ENCODE measurements at places on chromosomes 7 and 10.

- no peak for DNase-seq
Observed at GRCh38 chr7:131218727-131219128, 108.9 kb upstream of the MKLN1 start.

DNA sequence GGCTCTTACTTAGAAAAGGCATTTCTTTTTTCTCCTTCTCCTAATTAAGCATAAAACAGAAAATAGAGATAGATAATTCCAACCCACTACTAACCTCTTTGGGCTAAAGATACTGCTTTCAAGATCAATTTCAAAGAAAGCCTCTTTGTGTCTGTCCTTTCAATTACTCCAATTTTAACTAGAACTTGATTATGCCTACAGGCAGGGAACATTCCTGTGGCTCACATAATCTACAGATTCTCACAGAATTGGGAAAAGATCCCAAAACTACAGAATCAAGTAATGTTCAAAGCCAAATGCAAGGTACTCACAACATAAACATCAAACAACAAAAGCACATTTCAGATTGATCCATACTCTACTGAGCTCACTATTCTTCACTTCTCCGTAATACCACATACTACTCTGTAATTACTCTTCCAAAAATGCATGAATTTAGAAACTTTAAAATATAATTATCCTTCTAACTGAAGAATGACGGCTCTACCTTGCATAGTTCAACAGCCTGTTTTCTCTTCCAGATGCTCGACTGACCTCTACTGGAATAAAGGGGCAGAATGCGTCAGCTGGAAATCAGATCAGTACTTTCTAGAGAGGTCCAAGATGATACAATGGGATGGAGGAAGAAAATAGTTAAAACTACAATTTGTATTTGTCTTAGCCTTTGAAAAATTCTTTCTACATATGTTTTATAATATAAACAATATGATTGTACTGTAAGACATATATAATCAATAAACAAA is 3.9 kb downstream of the MTERF1 start:
- DNase-seq = no peak

DNA sequence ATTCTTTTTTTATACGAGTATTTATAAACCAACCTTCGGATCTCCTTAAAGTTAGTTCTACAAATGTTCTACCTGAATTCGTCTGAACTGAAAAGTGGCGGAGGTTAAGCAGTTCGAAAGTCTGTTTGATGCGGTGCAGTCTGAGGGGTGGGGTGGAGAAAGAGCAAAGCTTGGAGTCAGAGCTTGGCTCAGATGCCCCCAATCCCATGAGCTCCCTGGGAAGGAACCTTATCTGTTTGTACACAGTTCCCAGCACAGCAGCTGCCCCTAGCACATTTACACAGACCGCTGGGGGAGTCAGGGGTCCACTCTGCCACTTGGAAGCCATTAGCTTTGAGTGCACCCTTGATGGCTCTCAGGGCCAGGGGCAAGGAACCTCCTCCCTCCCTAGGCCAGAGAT is 30.8 kb downstream of the CPXM2 start:
- no peak for DNase-seq

DNA sequence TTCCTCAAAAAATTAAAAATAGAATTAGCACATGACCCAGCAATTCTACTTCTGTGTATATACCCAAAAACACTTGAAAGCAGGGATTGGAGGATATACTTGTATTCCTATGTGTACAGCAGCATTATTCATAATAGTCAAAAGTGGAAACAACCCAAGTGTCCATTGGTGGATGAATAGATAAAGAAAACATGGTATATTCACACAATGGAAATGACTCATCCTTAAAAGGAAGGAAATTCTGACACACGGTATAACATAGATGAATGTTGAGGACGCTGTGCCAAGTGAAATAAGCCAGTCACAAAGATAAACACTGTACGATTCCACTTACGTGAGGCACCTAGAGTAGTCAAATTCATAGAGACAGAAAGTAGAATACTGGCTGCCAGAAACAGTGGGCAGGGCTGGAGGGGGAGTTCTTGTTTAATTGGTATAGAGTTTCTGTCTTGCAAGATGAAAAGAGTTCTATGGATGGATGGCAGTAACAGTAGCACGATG is 26.6 kb upstream of the KAT6B start:
- DNase-seq = no peak

- no peak for DNase-seq
Observed at GRCh38 chr7:154844499-154844898, 158.4 kb downstream of the PAXIP1 start.

DNA sequence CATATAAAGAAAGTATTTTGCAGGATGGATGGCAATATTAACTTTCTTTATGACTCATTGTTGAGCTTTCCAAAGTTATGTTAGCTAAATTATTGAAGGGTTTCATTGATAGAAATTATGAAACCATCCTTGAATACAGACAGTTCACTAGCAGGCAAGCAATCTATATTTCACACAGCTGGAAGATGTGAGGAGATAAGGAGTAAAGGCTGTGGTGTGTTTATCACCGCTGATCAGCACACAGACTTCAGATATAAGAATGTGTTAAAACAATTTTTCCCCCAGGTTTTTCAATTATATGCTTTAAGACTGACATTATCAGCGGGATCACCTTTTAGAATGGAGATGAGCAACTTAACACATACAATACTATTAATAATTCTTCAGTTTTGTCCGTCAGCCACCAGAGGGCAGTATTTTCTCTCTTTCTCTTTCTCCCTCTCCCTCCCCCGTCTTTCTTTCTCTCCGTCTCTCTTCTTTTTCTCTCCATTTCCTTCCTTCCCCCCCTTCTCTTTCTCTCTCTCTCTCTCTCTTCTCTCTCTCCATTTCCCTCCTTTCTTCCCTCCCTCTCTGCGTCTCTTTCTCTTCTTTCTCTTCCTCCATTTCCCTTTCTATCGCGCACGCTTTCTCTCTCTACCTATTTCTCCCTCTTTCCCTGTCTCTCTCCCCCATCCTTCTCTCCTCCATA is 62.9 kb upstream of the FAM171A1 start:
- DNase-seq = peak; percentile 75

DNA sequence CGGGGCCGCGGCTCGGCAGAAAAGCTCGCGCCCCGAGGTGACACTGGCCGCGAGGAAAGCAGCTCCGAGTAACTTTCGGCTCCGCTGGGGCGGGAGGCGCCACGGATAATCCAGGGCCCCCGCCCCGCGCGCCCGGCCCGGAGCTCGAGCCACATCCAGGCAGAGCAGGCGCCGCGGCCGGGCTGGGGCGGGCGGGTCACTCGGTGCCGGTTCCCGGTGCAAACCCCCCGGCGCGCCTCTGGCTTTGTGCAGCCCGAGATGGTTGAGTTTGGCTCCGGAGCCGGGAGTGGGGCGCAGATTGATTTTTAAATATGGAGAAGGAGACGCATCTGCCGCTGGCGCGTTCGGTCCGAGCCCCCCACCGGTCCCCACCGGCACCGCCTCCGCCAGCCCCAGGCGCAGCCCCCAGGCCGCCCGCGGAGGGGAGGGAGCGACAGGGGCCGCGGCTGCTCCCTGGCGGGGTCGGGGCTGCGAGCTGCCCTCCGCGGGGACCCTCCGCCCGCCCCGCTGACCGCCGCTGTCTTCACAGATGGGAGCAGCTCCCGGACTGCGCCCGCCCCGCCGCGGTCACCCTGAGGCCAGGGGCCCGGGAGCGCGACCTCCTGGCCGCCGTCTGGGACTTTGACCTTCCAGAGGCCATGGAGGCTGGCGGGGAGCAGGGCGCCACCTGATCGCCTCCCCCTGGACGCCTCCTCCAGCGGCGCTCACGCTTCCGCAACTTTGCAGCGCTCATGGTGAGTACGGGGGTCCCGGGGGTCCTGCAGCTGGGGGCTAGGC is 643 bp downstream of the ADGRA1 start:
- no peak for DNase-seq

DNA sequence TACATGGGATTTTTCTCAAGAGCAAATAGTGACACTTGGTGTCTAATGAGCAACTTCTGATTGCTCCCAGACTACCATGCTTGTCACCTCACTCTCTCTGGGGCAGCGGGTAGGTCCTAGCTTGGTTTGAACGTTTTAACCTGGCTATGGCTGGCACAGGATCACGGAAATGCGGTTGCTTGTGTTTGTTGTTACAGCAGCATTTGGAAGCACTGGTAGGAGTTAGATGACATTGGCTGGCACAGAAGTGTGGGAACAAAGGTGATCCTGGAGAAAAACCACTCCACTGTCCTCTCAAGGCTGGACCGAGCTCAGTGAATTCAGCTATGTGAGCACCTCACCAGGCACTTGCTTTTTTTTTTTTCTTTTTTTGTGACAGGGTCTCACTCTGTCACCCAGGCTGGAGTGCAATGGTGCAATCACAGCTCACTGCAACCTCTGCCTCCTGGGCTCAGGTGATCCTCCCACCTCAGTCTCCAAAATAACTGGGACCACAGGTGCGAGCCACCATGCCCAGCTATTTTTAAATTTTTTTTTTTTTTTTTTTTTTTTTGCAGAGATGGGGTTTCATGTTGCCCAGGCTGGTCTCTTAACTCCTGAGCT is 3.5 kb upstream of the PFKFB3 start:
- no peak for DNase-seq

DNA sequence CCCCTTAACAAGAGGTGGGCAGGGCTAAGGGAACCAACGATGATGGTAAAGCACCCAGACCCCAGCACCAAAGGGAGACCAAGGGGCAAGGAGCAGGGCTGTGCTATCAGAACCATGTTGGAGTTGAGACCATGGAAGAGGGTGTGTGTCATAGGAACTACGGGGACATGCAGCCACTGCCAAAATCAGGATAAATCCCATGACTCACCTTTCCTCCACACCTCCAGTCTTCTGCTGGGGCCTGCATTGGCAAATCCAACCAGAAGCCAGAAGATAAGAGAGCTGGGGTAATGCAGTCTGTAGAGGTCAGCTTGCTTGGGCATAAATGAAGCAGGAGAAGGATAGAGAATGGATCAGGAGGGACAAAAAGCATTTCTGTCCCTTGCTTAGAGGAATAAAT is 42.7 kb upstream of the SMARCD3 start:
- DNase-seq = no peak

GRCh38 chr7:44071726-44072363 is 6.5 kb upstream of the PGAM2 start:
- no peak for DNase-seq

GRCh38 chr7:112370436-112370835 is 79.8 kb upstream of the IFRD1 start:
- no peak for DNase-seq

GRCh38 chr7:31051598-31052486 is at the start of gene ADCYAP1R1:
Gene ADCYAP1R1, plus strand, starts transcription at chr7:31052308. Its CDS starts 10,957 bp downstream, at chr7:31063265.
- DNase-seq = no peak

DNA sequence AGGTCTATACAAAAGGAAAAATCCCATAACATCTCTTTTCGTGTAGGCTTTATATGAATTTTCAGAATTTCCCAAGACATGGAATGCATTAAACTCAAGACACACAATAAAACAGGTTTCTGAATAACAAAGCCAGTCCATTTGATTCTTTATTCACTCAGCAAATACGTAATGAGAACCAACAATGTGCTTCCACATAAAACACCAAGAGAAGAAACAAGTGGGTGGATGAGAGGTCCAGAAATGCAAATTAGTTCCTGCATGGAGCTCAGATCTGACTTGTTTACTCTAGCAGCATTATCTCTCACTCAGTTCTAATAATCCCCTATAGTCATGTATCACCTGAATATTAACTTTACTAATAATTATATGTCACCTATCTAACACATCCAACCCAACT is 249.5 kb downstream of the LRRTM3 start:
- DNase-seq = no peak

GRCh38 chr7:22387583-22387982 is 30.6 kb upstream of the RAPGEF5 start:
- DNase-seq = no peak

DNA sequence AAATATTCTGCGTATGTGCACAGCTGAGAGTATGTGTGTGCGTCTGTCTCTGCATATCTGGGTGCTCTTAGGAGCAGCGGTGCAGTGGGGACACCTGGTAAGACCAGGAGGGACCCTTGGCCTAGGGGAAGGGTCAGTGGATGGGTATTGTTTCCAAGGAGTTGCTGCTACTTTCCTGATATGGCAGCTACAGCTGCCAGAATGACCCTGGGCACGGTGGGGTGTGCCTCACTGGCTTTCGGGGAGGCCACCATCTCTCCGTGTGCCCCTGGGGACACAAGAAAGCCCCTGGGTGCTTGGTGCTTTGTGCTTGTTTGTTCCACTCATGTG is 8.6 kb downstream of the PFKFB3 start:
- no peak for DNase-seq

DNA sequence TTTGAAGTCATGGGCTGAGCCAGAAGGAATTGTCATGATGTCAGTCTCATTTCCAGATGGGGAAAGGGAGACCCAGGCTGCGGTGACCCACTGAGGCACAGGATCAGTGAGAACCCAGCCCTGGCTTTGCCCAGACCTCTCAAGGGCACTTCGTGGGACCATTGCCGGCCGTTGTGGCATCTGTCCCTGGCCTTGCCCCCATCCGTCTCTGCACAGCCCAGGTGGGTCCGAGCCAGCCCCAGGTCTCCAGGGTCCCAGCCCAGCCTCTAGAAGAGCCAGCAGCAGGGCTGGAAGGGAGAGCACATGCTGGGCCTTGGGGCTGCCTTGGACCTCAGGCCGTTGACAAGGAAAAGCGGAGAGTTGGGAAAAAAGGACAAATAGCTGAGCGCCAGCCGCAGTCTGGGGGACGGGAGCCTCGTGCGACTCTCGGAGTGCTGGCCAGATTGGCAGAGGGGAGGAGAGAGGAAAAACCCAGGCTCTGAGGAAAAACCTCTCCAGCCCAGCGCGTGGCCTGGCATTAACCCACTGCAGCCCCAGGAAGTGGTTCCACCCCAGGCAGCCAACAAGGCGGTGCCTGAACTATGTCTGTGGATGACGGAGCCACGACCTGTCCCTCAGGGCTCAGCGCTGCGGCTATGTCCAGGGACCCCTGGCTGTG is 30.2 kb downstream of the GRIFIN start:
- no peak for DNase-seq

- DNase-seq = no peak
Observed at GRCh38 chr7:112638675-112639400, 151.4 kb downstream of the TMEM168 start.

GRCh38 chr10:112231602-112232400 is 48.2 kb upstream of the GPAM start:
- DNase-seq = no peak

GRCh38 chr10:30353851-30354250 is 4.8 kb upstream of the MTPAP start:
- DNase-seq = peak; percentile 22
